Substantia nigra (tissue), 51 donors: ENCODE measurements at places on chromosomes 11 and 22.
A peak's percentile ranks its signal among the peaks of the same experiment; 100 is the strongest.

- DNase-seq = no peak
Measured at GRCh38 chr11:130560781-130561109, 112.3 kb downstream of the ADAMTS15 start.

DNA sequence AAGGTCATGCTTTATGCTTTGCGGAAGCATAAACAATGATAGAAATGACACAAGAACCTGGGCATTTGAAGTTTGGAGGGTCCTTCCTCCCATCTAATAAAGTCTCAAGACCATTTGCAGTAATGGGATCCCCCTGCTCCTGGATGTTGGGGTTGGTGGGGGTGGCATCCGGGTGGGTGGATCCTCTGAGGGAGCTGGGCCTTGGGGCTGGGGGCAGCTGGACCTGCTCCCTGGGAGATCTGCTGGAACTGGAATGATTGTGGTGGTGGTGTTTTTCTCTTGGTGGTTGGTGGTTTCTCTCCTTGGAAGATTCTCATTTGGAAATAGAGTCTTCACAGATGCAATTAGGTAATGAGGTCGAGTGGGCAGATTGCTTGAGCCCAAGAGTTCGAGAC is 2.2 kb upstream of the NAP1L4 start:
- DNase-seq = no peak

GRCh38 chr11:422249-422656 is 7.5 kb upstream of the SIGIRR start:
- DNase-seq = no peak

GRCh38 chr11:69566001-69566400 is 75.0 kb upstream of the CCND1 start:
- DNase-seq = no peak

GRCh38 chr11:70525006-70525405 is 126.7 kb downstream of the CTTN start:
- no peak for DNase-seq

DNA sequence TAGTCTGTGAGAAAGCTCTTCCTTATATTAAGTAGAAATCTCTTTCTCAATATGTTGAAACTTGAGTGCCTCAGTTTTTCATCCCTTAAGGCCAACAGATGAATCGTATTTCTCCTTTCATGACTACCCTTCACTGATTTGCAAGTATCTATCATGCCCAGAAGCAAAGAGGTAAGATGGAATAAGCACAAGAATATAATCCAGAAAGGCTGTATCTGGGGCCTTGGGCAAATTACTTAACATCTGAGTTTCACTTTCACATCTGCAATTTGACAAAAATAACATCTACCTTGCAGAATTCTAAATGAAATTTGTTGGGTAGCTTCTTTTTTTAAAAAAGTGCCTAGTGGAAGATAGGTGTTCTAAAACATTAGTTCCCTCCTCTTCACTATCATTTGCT is 552.4 kb upstream of the ANO5 start:
- DNase-seq = no peak

GRCh38 chr22:42919199-42919598 is 62.1 kb upstream of the ARFGAP3 start:
- DNase-seq = no peak

DNA sequence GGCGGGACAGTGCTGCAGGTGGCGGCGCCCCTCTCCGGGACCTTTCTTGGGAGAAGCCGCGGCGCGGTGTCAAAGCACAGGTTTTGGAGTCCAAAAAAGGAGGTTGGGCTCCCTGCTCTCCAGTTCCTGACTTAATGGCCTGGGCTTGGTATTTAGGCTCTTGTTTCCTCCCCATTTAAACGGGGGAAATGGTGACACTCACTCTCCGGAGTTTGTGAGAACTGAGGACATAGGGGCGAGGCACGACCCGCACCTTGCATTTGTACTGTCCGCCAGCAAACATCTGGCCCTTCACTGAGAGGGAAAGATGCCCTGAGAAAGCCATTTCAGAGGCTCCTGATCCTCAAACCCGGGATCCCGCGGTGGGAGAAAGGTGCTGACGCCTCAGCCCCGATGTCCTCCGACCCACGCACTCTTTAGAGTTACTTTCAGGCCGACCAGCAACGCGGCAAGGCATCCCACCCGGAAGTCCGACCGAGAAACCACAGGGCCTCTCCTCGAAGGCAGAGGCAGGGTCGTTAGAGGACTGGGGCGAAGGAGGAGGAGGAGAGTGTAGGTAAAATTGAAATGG is 2.9 kb upstream of the WDR74 start:
- DNase-seq = peak; percentile 21

DNA sequence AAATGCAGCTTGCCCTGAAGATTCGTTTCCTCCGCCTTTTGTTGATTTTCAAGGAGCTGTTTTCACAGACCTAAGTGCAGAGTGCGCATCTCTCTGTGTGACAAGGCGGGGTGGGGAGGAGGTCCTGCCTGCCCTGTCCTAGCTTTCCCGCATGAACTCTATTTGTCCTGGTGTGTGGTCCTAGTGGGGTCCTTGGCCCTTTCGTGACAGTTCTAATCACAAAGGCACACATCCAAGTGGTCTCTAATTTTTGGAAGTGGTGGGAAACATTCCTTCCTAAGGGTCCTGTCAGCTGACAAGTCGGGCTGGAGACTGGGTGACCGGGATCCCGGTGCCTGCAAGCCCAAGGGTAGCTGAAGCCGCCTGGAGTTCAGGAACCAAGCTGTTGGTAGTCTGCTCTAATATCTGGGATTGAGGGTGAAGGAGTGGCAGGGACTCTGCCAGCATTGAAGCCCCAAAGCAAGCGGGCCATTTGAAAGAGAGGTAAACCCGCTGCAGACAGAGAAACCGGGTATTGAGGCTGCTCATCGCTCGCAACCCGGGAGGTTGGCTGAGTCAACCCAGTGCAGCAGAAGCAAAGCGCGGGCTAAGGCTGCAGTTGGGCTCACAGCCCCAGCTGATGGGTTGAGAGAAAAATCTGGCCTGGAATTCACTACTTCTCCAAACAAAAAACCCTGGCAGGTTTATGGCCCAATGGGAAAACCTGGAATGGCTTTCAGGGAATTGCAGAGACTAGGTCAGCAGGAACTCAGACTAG is 28.1 kb upstream of the FBXO3 start:
- no peak for DNase-seq

- DNase-seq = no peak
Measured at GRCh38 chr11:9039198-9039597, 35.4 kb upstream of the NRIP3 start.
